ENCODE measurements at places on chromosomes 16 and 17.
A peak's percentile ranks its signal among the peaks of the same experiment; 100 is the strongest.

DNA sequence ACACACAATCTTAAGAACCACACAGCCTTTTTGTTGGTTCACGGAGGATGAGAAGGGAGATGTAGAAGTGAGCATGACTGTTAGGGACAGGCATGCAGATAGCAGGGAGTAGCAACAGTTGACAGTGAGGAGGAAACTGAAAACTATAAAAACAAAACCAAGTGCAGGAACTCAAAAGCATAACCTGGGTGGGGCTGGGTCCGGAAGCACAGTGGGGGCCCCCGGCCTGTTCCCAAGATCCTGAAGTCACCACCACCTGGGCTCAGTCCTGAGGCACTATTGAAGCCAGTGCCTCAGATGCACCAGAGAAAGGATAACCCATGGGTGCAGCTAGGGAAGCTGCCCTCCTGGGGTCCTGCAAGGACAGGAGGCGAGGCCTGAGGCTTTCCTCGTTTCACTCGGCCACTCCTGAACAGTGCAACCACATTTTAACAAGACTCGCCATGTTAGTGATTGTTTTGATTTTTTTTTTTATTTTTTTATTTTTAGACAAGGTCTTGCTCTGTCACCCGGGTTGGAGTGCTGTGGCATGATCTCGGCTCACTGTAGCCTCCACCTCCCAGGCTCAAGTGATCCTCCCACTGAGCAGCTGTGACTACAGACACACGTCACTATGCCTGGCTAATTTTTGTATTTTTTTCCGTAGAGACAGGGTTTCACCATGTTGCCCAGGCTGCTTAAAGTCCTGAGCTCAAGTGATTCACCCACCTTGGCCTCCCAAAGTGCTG, 27.7 kb upstream of the CBX4 start:
- DNase-seq: peak; percentile 39

GRCh38 chr16:12011565-12011964, 35.0 kb downstream of the SNX29 start:
- DNase-seq: no peak

- DNase-seq: peak; percentile 44
Observed at GRCh38 chr17:38584350-38584925, 21.3 kb downstream of the SRCIN1 start.

DNA sequence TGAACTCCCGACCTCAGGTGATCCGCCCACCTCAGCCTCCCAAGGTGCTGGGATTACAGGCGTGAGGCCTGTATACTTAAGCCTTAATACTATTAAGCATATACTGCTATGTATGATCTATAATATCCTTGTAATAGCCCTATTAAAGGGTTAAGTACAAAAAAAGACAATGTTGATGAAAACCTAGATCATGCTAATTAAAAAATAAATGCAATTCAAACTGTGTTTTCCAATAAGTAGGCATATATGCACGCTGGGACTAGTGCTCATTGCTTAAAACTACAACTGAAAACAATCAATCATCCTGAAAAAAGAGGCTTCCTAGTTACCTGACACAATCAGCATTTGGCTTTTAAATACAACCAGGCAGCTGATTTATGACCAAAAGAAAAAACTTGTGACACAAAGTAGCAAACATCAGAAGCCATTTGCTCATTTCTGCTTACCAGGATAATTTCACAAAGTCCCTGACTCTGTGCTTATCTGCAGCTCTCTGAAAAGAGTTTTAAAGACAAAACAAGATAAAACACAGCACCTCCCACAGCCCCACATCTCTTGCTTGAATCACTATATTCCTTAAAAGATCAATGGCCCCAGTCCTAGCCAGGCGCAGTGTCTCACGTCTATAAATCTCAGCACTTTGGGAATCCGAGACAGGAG, 11.1 kb downstream of the ZNF385C start:
- DNase-seq: no peak

- peak; percentile 12 for DNase-seq
Observed at GRCh38 chr16:54027558-54027957, 259.0 kb downstream of the IRX3 start.

Measured in fibroblast of mammary gland (primary cell).